ENCODE measurements at places on chromosomes 1 and 21. TPM values are rescaled to one million over a fixed set of nuclear protein-coding genes. Genes with fewer than 3 reads are reported as not detected.

The ACTN2 gene
- total RNA-seq, result 3.6 TPM

The CORT gene
- 0.40 TPM for total RNA-seq

The SLFNL1 gene
- total RNA-seq, result 2.8 TPM

The CACNA1S gene
- total RNA-seq, result not detected

The COA7 gene
- 20.4 TPM for total RNA-seq

The LCE1E gene
- total RNA-seq, result not detected

DNA sequence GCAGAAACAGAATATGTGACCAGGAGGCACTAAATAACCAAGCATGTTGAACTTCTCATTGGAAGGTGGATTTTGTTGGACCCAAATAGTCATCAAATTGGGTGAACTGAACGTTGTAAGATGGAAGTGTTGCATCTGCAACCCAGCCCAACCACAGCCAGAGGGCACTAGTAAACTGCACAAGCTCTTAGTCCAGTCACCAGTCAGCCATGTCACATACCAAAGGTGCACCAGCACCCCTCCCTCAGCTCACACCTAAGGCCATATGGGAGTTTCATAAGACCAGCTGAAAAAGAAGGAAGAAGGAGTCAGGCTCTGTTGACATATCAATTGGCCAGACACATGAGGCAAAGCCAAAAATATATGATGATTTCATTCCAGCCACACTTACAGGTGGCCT lies 481.7 kb upstream of the NR5A2 start:
- H3K36me3 ChIP-seq, result no peaks in the 10 kb centered on the region
- no peak overlapping the region for H3K4me3 ChIP-seq
- no peak overlapping the region for H3K27ac ChIP-seq
- H3K4me1 ChIP-seq, result peaks cover 3% of the 10 kb centered on the region
- no peak for DNase-seq

- no peaks in the 10 kb centered on the region for H3K4me1 ChIP-seq
- DNase-seq, result no peak
- peak overlapping the region; percentile 76 for H3K4me3 ChIP-seq
- no peaks in the 10 kb centered on the region for H3K36me3 ChIP-seq
- H3K27me3 ChIP-seq, result no peaks in the 10 kb centered on the region
Measured at GRCh38 chr1:26170472-26170821, 739 bp downstream of the ZNF593 start.

- H3K27ac ChIP-seq, result no peak overlapping the region
- H3K4me1 ChIP-seq, result no peaks in the 10 kb centered on the region
- DNase-seq, result no peak
- H3K36me3 ChIP-seq, result peaks cover 23% of the 10 kb centered on the region
- H3K4me3 ChIP-seq, result no peak overlapping the region
Measured at GRCh38 chr1:32801096-32801715, 16.0 kb downstream of the YARS1 start.

GRCh38 chr1:3352299-3352951 lies 102.0 kb upstream of the ARHGEF16 start:
- peaks cover 2% of the 10 kb centered on the region for H3K27me3 ChIP-seq
- H3K4me3 ChIP-seq, result no peak overlapping the region
- peaks cover 23% of the 10 kb centered on the region for H3K4me1 ChIP-seq
- peak overlapping the region; percentile 90 for H3K27ac ChIP-seq

DNA sequence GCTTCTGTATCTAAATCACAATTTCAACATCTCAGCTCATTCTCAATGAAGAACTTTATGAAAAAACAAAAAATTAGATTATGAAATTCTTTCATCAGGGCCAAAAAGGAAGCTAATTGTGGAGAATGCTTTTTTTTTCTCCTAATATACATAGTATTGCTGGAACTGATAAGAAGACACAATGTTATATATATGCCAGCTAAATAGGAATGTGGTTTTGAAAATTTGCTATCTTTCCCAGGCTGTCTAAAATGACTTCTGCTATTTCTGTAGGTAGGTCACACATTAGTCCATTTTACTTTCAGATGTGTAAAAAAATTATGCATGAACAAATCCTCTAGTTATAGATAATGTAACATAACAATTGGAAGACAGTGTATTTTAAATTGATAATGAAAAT lies 732.9 kb downstream of the RWDD3 start:
- no peak for DNase-seq
- H3K4me1 ChIP-seq, result no peaks in the 10 kb centered on the region
- H3K36me3 ChIP-seq, result no peaks in the 10 kb centered on the region
- no peaks in the 10 kb centered on the region for H3K27me3 ChIP-seq
- H3K4me3 ChIP-seq, result no peak overlapping the region

DNA sequence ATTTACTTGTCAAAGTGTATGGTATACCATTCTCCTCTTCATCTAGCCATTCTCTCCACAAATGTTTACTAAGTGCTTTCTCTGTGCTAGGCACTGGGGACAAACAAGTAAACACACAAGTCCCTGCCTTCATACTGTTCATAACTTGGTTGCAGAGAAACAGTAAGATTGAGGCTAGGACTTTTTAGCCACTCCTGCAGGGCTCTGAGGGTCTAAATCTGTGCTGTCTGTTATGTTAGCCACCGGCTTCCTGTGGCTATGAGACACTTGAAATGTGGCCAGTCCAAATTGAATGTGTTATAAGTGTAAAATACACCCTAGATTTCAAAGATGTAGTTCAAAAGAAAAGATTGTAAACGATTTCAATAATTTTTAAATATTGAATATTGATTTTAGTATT lies 50.2 kb downstream of the AZIN2 start:
- H3K4me3 ChIP-seq, result no peak overlapping the region
- peaks cover 4% of the 10 kb centered on the region for H3K4me1 ChIP-seq
- H3K36me3 ChIP-seq, result no peaks in the 10 kb centered on the region
- H3K27ac ChIP-seq, result no peak overlapping the region

- H3K36me3 ChIP-seq, result peaks cover 65% of the 10 kb centered on the region
- no peaks in the 10 kb centered on the region for H3K27me3 ChIP-seq
- no peaks in the 10 kb centered on the region for H3K4me1 ChIP-seq
Measured at GRCh38 chr1:180192172-180192571, 37.5 kb downstream of the QSOX1 start.

- no peaks in the 10 kb centered on the region for H3K36me3 ChIP-seq
- H3K27ac ChIP-seq, result no peak within 1 kb of the TSS
- no peak for DNase-seq
- no peaks in the 10 kb centered on the region for H3K27me3 ChIP-seq
- no peaks in the 10 kb centered on the region for H3K4me1 ChIP-seq
- H3K4me3 ChIP-seq, result no peak within 1 kb of the TSS
Measured at GRCh38 chr1:162412002-162412401, at the start of gene SH2D1B. TSS of gene SH2D1B (minus strand) at chr1:162412136. CDS start at chr1:162412016, 120 bp downstream.

DNA sequence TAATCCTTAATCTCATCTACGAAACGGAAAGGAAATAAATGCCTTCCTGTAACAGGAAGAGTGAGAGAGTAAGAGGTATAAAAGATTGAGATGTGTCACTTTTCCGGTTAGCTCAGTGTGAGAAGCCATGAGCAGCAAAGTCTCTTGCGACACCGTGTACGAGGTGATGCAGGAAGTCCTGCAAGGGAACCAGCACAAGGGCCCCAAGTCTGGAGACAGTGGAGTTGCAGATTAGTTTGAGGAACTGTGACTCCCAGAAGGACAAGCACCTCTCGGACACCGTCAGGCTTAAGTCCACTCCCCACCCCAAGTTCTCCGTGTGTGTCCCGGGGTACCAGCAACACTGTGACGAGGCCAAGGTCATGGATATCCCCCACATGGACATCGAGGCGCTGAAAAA lies 592.3 kb upstream of the ADGRL2 start:
- no peaks in the 10 kb centered on the region for H3K36me3 ChIP-seq

DNA sequence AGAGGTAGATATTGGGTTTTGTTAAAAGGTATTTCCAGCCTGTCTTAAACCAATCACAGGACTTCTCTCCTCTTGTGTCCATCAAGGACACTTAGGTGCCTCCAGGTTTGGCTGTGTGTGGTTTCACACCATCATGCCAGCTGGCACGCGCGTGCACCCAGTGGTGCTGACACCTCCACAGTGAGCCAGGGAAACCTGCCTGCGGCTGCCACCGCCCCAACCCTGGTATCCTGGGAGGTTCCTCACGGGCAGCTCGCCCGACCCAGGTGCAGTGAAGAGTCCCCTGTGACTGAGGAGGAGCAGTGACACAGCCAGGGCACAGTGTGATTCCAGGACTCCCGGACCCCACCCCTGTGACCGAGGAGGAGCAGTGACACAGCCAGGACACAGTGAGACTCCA lies 13.2 kb upstream of the COL6A2 start:
- no peaks in the 10 kb centered on the region for H3K27me3 ChIP-seq
- H3K4me1 ChIP-seq, result peaks cover 29% of the 10 kb centered on the region
- no peak for DNase-seq
- no peaks in the 10 kb centered on the region for H3K36me3 ChIP-seq

DNA sequence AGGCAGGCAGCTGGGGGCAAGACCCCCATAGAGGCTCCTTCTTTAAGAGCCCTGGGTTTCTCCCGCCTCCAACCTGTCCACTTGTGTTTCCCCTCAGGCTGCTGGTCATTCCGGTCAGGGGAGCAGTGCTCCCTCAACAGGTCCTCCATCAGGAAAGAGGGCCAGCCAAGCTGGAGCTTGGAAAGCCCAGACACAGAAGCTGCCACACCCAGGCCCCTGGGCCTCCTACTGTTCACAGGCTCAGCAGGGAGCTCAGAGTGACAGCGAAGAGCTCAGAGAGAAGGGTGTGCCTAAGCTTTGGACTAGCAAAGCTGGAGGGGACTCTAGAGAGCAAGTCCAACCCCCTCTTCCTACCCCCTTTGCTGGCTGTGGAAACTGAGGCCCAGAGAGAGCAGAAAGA lies 10.3 kb upstream of the CDCP2 start:
- no peaks in the 10 kb centered on the region for H3K4me1 ChIP-seq
- H3K4me3 ChIP-seq, result no peak overlapping the region
- H3K27ac ChIP-seq, result no peak overlapping the region
- no peaks in the 10 kb centered on the region for H3K36me3 ChIP-seq
- no peak for DNase-seq
- H3K27me3 ChIP-seq, result no peaks in the 10 kb centered on the region

- peaks cover 27% of the 10 kb centered on the region for H3K36me3 ChIP-seq
- no peak for DNase-seq
- H3K4me1 ChIP-seq, result peaks cover 13% of the 10 kb centered on the region
- no peak overlapping the region for H3K4me3 ChIP-seq
Measured at GRCh38 chr1:81954534-81955020, 153.8 kb downstream of the ADGRL2 start.

DNA sequence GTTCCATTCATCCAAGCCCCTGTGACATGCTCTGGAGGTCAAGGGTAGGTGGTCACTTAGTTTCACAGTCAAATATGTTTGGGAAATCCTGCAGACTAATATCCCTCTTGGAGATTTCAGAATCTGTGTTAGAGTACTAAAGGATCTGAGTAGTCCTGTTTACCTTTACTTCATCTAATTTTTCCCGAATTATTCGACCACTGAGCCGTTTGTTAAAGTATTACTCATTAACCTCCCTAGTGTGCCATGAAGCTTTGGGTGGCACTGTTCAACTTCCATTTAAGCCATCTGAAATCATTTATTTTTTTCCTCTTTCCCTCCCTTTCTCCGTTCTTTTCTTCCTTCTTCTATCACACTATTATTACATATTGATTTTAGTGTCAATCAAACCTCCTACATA lies 109.9 kb downstream of the NGF start:
- no peak overlapping the region for H3K4me3 ChIP-seq
- no peaks in the 10 kb centered on the region for H3K36me3 ChIP-seq

DNA sequence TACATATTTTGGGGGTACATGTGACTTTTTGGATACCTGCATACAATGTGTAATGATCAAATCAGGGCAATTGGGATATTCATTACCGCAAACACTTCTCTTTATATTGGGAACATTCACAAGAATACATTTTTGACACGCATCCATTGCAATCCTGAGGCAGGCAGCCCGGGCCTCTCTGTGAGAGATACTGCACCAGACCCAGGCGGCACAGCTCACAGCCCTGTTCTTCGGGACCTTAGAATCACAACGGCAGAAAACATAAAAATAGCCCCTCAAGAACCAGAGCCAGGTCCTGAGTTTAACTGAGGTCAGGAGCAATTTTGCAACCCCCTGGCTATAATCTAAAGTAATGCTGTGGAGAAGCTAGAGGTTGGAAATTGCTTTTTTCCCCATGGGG lies 90.8 kb upstream of the PGBD5 start:
- no peak overlapping the region for H3K27ac ChIP-seq
- no peak for DNase-seq
- no peaks in the 10 kb centered on the region for H3K4me1 ChIP-seq
- H3K27me3 ChIP-seq, result no peaks in the 10 kb centered on the region

- no peaks in the 10 kb centered on the region for H3K36me3 ChIP-seq
- H3K27me3 ChIP-seq, result no peaks in the 10 kb centered on the region
- peak; percentile 77 for DNase-seq
- H3K4me1 ChIP-seq, result no peaks in the 10 kb centered on the region
Measured at GRCh38 chr1:25103164-25103795, 129.0 kb downstream of the SYF2 start.

All from lung (tissue), 17 donors.